NCI-H1417 treated with DMSO at 0.1 percent for 48 hours (cell line): ENCODE measurements at places on chromosomes 1 and 21.

DNA sequence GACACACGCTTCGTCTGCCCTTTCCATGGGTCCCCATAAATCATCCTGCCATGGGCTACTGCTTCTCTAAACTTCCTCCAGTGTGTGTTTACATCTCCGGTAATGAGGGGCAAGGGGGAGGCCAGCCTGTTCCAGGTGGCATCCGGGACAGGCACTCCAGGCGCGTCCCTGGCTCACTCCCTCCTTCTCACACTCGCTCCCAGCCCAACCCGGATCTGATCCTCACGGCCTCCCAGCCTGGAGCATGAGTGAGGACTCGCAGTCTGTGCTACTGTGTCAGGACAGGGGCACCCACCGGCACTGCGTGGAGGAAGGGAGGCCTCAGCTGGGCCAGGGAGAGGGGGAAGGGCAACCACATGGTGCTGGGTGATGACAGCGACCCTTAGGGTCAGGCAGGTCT, 225.4 kb downstream of the TRABD2B start:
- DNase-seq: no peak

DNA sequence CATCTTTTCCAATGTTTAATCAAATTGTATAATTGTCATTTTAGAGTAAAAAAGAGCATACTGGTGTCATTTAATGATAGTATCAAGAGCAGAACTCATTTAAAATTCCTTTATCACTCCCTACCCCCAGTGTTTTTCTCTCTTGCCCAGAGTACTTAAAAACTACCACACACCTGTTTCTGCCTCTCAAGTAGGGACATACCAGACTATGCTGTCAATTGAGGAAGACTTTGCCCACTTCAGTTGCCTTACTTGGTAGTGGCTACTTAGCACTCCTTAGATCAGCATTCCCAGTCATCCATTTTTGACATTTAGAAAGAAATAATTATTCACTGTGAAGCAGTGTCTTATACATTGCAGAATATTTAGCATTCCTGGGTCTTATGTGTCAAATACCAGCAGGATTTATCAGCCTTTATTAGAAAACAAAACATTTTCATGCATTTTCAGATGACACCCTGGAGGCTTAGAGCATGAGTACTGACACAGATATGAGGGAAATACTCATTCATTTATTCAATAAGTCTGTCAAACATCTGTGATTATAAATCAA, 127.5 kb upstream of the RGS1 start:
- DNase-seq: no peak

DNA sequence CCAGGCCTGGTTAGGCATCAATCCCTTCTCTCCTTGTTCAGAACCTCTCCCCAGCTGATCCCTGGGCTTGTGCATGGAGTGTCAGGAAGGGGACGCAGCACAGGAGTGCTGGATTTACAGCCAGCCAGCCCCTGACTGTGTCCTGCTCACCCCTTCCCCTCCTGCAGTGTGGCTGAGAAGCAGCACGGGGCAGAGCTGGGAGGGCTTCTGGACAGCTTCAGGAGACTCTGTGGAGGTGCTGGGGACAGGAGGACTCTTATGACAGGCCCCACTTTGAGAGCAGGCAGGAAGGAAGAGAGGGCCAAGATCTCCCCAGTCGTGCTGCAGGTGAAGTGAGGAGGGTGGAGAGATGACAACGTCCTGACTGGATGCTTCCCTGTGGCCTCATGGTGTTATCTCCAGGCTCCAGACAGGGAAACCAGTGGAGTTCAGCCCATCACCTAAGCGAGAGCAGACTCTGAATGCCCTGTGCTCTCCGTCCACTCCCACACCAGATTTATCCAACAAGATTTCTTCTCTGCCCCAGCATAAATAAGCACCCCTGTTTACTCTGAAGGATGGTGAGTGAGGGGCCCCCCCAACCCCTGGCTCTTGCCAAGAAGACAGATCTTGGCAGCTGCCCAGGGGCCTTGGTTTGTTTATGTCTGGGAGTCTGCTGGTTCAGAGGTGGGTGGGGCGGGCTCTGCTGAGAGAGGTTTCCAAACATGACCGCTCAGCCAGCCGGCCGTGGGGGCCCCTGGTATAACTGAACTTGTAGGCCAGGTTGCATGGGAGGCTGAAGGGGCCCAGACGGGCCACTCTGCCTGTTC, 21.3 kb downstream of the TMCC2 start:
- DNase-seq: no peak

- DNase-seq: no peak
These were observed 42.4 kb downstream of the DOP1B start for GRCh38 chr21:36199021-36199420.

GRCh38 chr1:218330043-218330623, 15.0 kb upstream of the TGFB2 start:
- DNase-seq: peak; percentile 41
